Stimulated activated CD4-positive, alpha-beta T cell treated with anti-CD3 and anti-CD28 coated beads, Interleukin-12 subunit alpha, Interleukin-12 subunit beta, amount 100 ng/mL, for 24 hours (primary cell): ENCODE measurements at places on chromosomes 7 and 10.

DNA sequence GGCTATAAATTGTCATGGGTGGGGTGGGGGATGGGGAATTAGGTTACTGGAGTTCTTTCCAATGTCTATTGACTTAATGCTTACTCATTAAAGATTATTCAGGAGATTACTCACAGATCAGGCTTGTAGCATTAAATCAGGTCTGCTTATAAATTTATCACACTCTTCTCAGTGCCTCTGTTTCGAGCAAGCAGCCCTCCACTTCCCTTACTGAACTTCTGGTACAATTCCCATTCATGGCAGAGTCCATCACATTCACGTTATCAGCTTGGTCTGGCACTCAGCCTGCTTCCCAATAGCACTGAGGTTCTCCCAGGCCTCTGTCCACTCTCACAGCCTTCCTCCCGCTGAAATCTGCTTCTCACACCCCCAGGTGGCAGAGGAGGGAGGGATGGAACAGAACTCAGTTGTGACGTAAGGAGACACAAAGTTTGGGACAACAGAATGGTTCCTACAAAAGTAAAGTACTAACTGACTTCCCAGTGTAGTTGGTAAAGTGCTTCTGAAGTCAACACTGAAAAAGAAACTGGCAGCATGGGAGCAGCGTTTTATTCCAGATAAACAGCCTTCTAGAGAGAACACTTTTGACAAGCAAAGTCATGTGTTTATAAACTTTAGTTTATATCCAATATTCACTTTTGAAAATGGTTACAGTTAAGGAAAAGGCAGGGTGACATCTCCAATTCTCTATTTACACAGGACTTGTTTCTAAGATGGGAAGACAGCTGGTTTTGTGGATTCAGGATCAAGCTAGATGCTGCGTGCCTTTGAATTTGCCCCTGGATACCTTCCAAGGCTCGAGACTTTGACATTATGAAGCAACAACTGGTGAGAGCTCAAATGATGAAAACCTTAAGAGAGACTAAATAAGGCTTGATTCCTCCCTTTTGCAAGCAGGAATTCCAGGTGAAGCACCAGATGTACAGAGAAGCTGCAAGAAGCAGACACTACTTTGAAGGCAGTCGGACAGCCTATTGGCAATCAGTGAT is 81.4 kb downstream of the ATXN7L1 start:
- DNase-seq: no peak

DNA sequence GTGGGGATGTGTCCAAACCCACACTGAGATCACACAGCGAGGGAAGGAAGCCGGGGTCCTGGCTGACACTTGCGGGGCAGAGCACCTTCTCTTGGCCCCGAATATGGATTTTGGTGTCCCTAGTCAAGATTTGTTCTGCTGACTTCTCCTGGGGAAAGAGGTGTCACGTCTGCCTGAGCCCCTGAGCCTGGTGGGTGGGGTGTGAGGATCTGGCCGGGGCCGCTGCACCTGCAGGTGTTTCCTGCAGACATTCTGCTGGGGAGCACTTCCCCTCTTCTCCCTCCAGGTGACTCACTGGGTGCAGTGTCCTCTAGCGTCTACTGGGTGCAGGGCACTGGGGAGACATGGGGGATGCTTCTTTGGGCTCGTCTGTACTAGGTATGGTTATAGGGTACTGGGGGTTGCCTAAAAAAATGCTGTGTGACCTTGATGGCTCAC is 99.2 kb downstream of the GRK5 start:
- DNase-seq: peak; percentile 48

DNA sequence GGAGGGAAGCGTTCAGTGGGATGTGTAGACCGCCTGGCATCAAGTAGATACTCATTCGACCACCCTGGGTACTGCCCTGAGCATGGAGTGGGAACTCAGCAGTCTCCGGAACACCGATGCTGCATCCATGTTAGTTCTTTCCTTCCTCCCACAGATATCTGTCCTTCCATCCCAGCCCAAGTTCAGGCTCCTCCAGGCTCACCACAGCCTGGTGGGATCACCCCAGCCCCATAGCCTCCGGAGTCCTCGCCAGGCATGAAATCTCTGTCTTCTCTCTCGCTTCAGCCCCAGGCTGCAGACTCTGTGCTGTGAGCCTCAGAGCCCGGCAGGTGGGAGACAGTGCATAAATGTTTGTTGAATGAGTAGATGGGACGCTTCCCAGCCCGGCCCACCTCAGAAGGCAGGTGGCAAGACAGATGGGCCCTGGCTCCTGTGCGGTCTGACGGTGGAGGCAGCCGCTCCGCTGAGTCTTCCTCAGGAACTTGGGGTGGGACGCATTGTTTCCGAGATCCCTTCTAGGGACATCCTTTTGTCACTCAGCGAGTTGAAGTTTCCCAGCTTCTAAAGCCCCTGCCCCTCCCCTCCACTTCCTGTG is 42.9 kb downstream of the ELFN1 start:
- DNase-seq: no peak

DNA sequence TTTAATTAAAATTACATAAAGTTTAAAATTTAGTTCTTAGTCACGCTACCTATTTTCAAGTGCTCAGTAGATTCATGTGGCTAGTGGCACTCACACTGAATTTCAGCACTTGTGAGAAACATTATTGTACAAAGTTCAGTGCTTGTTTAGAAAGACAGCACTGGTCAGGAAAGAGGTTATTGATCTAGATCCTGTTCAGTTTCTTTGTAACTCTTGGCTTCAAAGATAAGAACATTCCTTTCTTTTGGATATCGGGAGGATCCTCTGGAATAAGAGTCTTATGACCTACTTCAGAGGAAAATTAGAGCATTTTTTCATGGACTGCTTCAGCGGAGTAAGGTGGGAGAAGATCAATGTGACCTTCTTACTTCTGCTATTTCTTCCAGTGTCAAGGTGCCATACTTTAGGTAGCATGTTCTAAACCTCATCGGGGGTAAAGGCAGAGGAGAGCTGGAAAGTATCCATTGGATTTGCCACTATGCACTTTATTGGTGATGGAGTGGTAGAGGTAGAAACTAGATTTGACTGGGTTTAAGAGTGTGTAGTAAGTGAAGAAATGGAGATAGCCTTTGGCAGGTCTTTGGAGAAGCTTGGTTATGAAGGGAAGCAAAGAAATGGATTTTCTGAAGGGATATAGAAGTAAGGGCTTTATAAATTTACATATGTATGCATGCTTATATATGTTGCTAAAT is 39.9 kb downstream of the PHYHIPL start:
- no peak for DNase-seq

DNA sequence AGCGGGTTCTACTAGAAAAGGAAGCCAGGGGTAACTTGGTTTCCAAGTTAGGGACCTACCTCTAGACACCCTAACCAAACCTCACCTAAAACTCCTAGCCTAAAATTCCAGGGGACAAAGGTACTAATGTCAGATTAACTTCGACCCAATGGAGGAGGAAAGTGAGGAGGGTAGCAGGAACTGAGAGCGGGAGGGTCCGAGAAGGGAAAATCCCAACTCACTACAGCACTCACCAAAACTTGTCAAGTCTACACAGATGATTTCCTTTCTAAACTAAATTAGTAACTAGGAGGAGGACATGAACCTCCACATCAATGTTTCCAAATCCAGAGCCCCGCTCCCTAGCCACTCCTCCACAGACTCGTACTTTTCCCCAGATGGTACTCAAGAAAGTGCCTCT is 22.6 kb downstream of the CHCHD3 start:
- no peak for DNase-seq

GRCh38 chr7:21946222-21946709 is 567 bp upstream of the CDCA7L start:
- no peak for DNase-seq

GRCh38 chr10:113450046-113450804 is 102.6 kb upstream of the HABP2 start:
- no peak for DNase-seq

DNA sequence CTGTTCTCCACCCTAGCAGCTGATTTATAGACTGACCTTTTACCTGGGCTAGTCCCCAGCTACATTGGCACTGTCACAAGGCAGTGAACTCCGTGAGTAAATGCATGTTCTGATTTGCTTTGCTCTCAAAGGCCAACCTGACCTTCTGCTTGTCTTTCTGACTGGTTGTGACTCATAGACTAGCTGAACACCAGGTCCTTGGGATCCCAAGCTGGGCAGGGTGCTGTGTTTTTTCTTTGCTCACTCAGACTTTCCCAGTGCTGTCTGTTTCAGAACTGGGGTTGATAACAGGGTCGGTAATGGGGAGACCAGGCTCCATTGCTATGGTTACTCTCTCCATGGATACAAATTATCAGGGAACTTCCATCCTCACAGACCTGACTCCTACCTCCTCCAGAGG is 35.0 kb downstream of the EVX1 start:
- DNase-seq: no peak

DNA sequence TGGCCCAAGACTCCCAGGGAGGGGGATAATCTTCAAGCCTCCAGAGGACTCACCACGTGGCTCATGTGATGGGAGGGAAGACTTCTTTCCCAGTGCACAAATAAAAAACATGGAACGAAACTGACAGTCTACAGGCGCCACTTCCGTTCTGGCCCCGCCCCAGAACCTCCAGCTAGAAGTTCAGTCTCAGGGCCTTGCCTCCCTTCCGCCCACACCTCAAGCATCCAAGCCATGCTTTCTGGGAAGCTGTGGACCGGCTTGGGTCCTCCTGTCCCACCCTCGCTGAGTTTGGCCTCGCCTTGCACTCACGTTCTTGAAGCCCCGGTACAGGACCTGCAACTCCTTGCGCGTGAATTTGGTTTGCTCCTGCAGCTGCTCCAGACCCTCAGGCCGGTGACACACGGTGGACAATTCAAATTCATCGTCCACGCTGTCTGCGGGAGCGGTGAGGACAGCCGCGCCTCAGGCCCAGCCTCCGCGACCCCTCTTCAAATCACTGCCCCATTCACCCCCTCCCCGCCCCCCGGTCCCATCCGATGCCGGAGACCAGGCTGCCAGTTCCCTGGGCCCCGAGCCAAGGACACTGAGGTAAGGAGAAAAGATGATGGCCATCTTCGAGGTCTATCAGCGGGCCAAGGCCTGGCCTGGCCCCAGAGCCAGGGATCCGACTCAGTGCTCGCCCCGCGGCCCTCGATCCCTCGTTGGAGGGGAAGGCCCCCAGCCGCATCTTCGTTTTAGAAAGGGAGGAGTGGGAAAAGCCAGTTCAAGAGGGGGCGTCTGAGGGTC is 10.7 kb upstream of the OGA start:
- DNase-seq: no peak

- DNase-seq: no peak
Observed at GRCh38 chr10:103199488-103199887, 6.4 kb upstream of the NT5C2 start.

DNA sequence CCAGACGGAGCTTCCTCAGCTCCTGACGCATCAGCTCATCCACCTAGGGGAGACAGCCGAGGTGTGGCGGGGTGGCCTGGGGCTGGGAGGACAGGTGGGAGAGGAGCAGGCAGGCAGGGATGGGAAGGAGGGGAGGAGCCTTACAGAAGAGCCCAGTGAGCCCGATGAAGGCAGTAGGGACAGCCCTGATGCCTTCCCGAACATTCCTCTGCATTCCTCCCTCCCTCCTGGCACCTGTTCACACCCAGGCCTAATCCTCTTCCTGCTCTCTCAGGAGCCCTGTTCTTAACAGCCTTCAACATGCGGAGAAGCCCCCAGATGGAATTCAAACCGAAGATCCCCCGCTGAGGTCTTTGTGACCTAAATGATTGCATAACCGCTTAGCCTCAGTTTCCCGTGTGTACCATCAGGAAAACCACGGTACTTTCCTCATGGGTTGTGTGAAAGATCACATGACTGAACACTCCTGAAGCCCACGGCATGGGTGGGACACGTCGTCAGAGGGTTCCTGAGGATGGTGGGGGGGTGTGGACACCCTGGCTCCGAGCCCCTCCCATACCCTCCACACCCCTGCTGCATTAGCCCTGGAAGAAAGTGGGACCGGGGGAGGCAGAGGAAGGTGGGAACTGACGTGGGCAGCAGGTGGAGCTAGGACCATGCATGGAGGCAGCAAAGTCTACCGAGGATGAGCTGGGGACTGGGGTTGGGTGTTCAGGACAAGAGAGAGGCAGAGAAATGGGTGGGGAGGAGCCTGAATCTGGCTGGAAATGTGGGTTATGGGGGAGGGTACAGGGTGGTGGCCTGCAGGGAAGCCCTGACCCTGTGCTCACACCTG is 8.8 kb upstream of the ASB10 start:
- DNase-seq: no peak

DNA sequence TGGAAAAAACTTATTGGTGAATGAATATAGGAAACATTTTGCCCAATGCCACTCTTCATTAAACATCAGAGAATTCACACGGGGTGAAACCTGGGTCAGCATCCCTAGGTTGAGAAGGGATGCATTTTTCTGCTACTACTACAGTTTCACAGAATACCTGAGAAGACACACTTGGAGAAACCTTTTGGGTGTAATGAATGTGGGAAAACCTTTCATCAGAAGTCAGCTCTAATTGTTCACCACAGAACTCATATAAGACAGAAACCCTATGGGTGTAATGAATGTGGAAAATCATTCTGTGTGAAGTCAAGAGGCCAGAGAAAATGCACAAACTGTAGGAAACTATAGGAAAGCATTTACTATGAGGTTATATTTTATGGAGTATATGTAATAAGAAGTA is 24.9 kb downstream of the ZNF37A start:
- DNase-seq: no peak

DNA sequence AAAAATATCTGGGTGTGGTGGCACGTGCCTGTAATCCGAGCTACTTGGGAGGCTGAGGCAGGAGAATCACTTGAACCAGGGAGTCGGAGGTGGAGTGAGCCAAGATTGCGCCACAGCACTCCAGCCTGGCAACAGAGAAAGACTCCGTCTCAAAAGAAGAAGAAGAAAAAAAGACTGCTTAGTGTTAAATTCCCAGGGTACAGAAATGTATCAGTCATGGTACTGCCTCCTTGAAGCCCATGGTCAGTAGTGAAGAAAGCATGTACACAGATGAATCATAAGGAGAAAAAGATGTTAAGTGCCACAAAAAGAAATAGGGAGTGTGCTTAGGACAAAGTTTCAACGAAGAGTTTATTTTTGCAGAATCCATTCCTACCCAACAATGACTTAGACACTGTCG is 62.5 kb upstream of the KMT2E start:
- no peak for DNase-seq

DNA sequence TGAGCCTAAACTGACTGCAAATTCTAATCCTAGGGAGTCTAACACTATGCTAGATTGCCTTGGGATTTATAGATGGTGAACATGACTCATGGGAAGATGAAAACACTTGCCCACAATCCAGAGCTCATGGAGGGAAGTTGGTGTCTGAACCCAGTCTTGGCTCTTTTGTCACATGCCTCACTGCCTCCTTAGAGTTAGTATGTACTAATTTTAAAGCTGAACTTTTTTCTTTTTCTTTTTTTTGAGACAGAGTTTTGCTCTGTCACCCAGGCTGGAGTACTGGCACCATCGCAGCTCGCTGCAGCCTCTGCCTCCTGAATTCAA is 14.4 kb downstream of the MRPL32 start:
- DNase-seq: no peak

DNA sequence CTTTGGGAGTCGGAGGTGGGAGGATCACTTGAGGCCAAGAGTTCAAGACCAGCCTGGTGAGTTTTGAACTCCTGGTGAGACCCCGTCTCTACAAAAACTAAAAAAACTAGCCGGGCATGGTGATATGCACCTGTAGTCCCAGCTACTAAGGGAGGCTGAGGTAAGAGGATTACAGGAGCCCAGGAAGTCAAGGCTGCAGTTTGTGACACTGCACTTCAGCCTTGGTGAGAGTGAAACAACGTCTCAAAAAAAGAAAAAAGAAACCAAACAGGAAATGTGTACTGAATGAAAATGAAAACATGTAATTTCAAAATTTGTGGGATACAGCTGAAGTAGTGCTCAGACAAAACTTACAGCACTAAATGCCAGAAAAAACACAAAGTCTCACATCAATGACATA is 7.6 kb downstream of the ARHGAP12 start:
- no peak for DNase-seq
